NCI-H1436 treated with DMSO at 0.1 percent for 48 hours (cell line): ENCODE measurements at places on chromosomes 3 and 15.

DNA sequence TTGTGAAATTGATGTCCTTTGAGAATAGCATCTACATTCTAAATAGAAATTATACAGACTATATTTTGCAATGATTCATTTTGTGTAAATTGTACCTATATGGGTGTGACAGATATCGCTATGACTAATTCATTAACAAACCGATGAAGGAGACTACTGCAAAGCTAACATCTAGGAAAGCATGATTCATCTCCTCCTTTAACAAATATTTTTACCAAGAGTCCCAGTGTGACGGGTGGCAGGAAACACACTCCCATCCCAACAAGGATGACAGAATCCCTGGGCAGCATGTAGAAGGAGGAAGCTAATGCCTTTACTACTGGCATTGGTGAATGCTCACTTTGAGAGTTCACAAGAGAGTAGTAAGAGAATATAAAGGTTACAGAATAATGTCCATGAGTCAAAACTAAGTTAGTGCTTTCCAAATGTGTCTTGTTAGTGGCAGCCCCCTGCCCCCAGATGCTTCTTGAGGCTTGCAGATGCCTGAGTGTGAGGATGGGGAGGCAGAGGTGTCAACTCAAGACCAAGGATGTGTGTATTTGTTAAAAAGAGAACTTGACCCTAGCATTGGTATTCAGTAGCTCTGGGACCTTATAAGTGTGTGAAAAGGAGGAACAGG lies 180.6 kb downstream of the FMN1 start:
- DNase-seq: no peak

- DNase-seq: no peak
These were observed 180.2 kb upstream of the NR2F2 start for GRCh38 chr15:96150254-96150653.

GRCh38 chr3:126907557-126907956 lies 75.4 kb upstream of the PLXNA1 start:
- DNase-seq: no peak

- DNase-seq: no peak
These were observed 5.3 kb downstream of the CASR start for GRCh38 chr3:122188737-122189136.

GRCh38 chr3:189186101-189186500 lies 14.3 kb downstream of the TPRG1 start:
- DNase-seq: no peak

GRCh38 chr3:178628037-178628436 lies 91.8 kb downstream of the KCNMB2 start:
- no peak for DNase-seq

DNA sequence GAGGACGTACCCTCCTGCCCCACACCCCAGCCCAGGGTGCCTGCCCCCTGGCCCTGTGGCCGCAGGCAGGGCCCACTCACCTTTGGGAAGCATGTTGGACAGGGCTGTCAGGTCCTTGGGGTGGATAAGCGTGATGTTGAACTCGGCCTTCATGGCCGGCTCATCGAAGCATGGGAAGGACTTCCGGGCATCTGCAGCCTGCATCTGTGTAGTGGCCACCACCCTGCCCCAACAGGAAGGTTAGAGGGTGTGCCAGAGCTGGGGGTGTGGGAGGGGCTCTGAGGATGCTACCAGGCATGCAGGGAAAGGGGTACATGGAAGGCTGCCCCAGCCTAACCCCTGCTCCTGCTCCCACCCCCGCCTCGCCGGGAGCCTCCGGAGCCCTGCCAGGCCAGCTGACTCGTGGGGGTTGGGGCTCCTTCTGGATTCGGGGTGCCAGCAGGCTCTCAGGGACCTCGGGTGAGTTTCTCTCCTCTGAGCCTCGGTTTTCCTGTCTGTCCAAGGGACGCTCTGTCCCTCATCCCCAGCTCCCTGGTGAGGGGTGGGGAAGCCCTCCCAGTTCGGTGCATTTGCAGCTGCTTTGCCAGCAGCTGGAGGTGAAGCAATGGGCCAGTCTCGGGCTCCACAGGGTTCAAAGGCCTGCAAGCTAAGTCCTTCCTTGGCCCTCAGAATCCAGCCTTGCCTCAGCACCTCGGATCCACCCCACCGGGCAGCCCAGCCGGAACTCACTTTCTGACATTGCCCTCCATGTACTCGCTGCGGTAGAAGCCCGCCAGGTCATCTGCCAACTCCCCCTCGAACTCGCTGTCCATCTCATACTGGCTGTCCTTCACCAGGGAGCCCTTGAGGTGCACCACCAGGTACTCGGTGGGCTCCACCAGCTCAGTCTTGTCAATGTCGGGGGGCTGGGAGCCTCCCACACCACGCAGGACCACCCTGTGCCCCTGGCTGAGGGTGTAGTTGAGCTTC lies 9.1 kb downstream of the ANPEP start:
- DNase-seq: no peak

GRCh38 chr3:10580426-10580825 lies 75.0 kb upstream of the ATP2B2 start:
- DNase-seq: no peak

- no peak for DNase-seq
These were observed 34.4 kb upstream of the GLCE start for GRCh38 chr15:69126054-69126469.
